ENCODE measurements at places on chromosomes 2 and 18.

DNA sequence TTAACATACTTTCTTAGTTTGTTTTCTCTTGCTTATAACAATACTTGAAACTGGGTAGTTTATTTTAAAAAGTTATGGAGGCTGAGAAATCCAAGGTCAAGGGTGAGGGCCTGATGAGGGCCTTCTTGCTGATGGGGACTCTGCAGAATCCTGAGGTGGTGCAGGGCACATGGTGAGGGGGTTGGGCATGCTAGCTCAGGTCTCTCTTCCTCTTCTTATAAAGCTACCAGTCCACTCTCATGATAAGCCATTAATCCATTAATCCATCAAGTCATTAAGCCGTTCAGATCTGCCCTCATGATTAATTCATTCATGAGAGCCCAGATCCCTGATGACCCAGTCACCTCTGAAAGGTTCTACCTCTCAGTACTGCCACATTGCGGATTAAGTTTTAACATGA lies 21.4 kb downstream of the ALMS1 start:
- DNase-seq: no peak

DNA sequence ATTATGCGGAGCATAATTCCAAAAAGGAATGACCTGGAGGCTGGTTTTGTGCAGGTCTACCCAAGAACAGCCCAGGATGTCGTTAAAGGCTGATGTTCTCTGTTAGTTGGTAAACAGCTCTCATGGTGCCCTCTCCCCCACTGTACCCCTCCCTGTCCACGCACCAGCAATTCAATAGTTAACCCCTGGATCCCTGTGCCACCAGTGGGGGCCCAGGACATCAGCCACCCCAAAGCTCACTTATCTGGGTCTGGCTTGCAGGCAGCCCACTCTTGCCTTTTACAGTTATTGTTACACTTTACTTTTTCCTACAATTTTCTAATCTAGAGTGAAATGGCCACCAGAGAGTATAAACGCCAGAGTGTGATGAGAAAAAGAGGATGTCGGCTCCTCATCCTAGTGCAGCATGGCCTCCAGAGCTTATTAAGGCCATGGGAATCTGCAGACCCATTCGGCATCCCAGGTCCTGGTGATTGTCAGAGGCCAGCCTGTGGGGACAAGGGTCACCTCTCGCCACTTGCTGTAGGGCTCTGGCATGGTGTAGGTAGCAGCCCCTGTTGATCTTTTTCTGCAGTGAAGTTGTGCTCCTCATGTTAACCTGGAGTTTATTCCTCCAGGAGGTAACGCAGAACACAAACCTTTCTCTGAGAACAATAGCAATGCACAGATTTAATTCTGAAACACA lies 30.3 kb downstream of the TWIST2 start:
- no peak for DNase-seq

DNA sequence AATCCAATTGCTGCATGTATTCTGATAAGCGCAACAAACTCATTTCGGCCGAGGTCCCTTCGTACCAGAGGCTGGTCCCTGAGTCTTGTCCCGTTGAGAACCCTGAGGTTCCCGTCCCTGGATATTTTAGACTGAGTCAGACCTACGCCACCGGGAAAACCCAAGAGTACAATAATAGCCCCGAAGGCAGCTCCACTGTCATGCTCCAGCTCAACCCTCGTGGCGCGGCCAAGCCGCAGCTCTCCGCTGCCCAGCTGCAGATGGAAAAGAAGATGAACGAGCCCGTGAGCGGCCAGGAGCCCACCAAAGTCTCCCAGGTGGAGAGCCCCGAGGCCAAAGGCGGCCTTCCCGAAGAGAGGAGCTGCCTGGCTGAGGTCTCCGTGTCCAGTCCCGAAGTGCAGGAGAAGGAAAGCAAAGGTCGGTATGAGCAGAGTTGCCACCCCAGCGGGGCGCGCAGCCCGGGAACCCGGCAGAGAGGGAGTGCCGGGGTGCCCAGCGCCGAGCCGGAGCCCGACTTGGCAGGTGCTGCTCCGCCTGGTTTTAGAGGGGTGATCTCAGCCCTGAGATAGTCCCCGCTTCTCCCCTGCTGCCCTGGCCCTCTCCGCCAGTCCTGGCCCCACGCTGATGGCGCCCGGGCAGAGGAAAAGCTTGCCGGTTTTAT lies 714 bp downstream of the HOXD10 start:
- no peak for DNase-seq

GRCh38 chr18:74326231-74326630 lies 10.6 kb downstream of the C18orf63 start:
- DNase-seq: no peak

- DNase-seq: no peak
These were observed 98.0 kb upstream of the EFEMP1 start for GRCh38 chr2:56021579-56021978.

DNA sequence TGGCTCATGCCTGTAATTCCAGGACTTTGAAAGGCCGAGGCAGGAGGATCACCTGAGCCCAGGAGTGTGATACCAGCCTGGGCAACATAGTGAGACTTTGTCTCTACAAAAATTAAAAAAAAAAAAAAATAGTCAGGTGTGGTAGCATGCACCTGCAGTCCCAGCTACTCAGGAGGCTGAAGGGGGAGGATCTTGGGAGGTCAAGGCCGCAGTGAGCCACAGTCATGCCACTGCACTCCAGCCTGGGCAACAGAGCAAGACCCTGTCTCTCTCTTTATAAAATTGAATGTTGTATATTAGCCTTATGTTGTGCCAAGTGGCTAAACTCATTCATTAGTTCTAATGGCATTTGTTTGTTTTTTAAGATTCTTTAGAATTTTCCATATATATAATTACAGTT lies 207.7 kb upstream of the COPS8 start:
- DNase-seq: no peak
